AG04450 (cell line): ENCODE measurements at places on chromosomes 6 and 20. TPM values are rescaled to one million over a fixed set of nuclear protein-coding genes. Genes with fewer than 3 reads are reported as not detected.

SMPD2 gene
- 4.5 and 5.4 TPM in 2 replicates for polyA plus RNA-seq

OR12D3 gene
- polyA plus RNA-seq: not detected in 2 replicates

HTR1E gene
- not detected in 2 replicates for polyA plus RNA-seq

RCAN2 gene
- 0.11 TPM in 2 replicates for polyA plus RNA-seq

- DNase-seq: no peak
Measured at GRCh38 chr6:71198908-71199307, 89.7 kb upstream of the OGFRL1 start.

DNA sequence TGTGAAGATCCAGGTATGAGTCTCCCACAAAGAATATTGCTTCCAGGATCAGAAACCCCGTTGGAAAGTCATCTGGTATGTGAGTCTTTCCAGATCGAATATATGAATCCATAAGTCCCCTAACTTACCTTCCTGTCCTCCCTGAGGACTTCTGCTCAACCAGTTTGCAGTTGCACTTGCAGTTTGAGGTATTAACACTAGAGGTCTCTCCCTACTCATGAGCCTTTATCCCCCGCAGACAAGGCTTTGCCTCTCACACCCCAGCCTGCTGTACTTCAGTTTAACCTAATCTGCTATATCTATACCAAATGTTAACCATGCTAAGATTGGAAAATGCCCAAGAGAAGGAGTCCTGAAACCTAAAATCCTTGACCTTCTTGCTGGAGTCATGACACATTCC is 135.3 kb upstream of the DEFB112 start:
- no peak for DNase-seq
